Bronchial epithelial cell (primary cell): ENCODE measurements at places on chromosomes 11 and 22. TPM values are rescaled to one million over a fixed set of nuclear protein-coding genes. Genes with fewer than 3 reads are reported as not detected.

FOLR3 gene
- 11.3 and 26.4 TPM in 2 replicates for total RNA-seq

NXPE2 gene
- not detected in 2 replicates for total RNA-seq

OR4D10 gene
- total RNA-seq = not detected in 2 replicates

ELFN2 gene
- total RNA-seq = 0.26 and 0.51 TPM in 2 replicates

UBQLN3 gene
- total RNA-seq = 0.13 TPM in 1 of 2 replicates, not detected in the other

OR4A47 gene
- total RNA-seq = not detected in 2 replicates

FGF19 gene
- under 0.01 TPM in 1 of 2 replicates, not detected in the other for total RNA-seq

OR51I1 gene
- total RNA-seq = not detected in 2 replicates

SMPD1 gene
- total RNA-seq = 1.1 and 3.2 TPM in 2 replicates

SEC14L2 gene
- 32.6 and 34.5 TPM in 2 replicates for total RNA-seq
